ENCODE measurements at places on chromosomes 2 and 18.

DNA sequence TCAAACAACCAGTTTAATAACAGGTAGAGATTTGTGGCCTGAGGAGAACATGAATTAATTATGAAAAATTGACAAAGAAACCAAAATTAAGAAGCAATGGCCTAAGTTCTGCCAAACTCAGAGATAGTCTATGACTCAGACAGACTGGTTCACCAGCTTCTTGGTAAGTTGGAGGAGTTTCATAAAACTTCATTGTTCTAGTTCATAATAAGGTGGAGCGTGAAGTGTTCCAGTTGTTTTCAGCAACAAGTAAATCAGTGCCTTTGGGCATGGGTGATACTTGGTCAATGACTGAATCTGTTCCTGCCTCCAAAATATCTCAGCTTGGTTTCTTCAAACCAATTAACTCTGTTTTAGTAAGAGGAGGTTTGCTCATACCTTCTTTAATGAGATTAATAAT lies 40.0 kb downstream of the SLC40A1 start:
- DNase-seq = no peak

- DNase-seq = no peak
Observed at GRCh38 chr18:57845605-57846074, 42.5 kb upstream of the ATP8B1 start.

- no peak for DNase-seq
Observed at GRCh38 chr2:196590286-196590685, 49.2 kb upstream of the CCDC150 start.

- DNase-seq = no peak
Observed at GRCh38 chr2:26732446-26732845, 31.6 kb upstream of the SLC35F6 start.

DNA sequence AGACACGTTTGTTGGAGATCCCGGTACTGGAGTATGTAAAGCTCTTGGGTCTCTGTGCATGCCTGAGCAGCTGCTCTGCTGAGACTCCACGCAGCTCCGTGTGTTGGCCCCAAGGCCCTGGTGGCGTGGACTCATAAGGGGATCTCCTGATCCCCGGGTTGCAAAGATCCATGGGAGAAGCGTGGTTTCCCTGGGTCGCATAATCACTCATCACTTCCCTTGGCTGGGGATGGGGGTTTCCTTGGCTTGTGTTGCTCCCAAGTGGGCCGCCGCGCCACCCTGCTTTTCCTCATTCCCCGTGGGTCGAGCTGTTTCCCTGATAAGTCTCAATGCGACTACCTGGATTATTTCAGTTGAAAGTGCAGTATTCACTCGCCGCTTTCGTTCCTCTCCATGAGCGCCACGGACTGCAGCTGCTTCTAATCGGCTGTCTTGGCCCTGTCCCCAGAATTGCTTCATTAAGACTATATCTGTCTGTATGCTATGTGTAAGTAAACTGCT lies 76.0 kb downstream of the EPC2 start:
- DNase-seq = peak; percentile 25

GRCh38 chr2:198279026-198279425 lies 474.6 kb downstream of the PLCL1 start:
- no peak for DNase-seq

GRCh38 chr18:2655954-2656236 lies 369 bp downstream of the SMCHD1 start:
- DNase-seq = no peak

GRCh38 chr2:8081130-8081529 lies 600.7 kb upstream of the ID2 start:
- DNase-seq = no peak

DNA sequence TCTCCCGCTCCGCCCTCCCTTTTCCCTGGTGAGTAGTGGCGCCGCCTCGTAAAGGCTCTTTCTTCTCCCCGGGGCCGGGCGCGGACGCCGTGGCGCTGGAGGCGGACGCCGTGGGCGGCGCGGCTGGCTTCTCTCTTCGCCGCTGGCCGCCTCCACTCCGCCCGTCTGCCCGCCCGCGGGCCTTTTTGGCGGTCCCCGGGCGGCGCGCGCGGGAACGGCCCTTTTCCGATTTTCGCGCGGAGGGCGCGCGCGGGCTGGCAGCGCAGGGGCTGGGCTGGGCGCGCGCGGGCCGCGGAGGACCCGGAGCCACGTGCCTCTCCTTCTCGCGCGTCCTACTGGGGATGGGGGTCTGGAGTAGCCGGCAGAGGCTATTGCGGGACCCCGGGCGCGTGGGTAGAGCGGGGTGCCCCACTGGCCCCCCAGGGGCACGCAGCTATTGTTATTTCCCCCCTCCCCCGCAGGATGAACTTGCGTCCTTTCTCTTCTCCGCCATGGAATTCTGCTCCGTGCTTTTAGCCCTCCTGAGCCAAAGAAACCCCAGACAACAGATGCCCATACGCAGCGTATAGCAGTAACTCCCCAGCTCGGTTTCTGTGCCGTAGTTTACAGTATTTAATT lies 472 bp downstream of the SLC20A1 start:
- no peak for DNase-seq

DNA sequence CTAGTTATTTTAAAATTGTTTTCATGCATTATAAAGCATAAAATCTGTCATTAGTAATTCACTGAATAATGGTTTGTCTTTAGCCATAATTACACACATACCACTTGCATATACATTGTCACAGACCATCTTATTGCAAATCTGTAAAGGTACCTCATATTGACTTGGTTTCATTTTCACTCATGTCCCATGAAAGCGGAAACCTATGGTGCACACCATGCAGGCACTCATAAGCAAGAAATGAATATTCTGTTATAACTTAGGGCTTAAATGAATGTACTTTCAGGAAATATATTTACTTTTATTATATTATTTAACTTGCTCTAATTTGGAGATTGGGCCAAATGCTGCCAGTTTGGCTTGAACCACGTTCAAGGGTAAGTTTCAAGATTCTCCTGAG lies 29.2 kb upstream of the STK17B start:
- no peak for DNase-seq

- no peak for DNase-seq
Observed at GRCh38 chr2:46388881-46389280, 90.5 kb upstream of the TMEM247 start.

DNA sequence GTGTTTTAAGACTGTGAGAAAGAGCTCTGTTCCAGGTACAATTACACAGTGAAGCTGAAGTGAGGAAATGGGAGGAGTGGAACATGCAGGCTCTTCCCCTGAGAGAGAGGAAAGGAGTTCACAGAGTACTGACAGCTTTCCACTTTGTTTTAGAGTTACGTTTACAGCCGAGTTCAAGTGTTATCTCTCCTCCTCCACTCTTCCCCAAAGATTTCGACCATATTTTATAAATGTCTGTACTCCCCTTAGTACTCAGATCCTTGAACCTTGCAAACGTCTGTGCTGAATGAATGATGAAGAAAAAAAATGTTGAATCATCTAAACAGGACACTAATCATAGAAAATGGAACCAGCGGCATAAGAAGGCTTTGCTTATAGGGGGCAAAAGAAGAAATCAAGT lies 121.6 kb downstream of the THADA start:
- no peak for DNase-seq

GRCh38 chr2:105237045-105237765 lies 4.3 kb upstream of the GPR45 start:
- no peak for DNase-seq

- no peak for DNase-seq
Observed at GRCh38 chr2:181178130-181178529, 197.7 kb downstream of the UBE2E3 start.

DNA sequence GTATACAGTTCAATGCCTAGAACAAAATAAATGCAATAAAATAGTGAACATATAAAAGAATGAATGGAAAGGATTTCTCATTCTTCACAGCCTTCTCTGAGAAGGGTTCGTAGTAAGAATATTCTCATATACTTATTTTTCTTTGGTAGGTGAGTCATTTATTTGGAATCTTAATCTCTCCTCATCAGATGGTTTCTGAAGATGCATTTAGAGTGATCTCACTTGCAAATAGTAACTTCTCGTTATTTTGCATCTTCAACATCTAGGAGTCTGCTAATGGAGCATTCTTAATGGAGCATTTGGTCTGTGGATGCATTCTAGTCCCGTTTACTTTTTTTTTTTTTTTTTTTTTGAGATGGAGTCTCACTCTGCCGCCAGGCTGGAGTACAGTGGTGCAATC lies 3.9 kb downstream of the UBXN4 start:
- DNase-seq = no peak

- no peak for DNase-seq
Observed at GRCh38 chr2:200396781-200397242, 90.3 kb downstream of the SPATS2L start.

DNA sequence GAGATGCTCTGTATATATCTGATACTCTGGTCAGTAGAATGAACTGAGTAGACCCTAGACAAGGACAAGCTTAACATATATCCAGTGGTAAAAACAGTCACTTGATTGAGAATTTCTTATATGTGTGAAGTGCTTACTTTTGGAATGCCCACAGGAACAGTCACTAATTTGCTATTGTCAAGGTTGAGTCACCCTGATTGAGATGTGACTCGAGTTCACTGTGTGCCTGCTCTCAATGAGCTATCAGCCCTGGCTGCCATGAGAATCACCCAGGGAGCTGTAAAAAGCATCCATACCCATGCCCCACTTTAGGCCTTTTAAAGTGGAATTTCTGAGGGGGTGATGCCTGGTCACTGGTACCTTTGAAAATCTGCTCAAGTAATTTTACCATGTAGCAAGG lies 283.7 kb downstream of the SUCLG1 start:
- DNase-seq = no peak

GRCh38 chr18:49301608-49302007 lies 158.8 kb downstream of the DYM start:
- no peak for DNase-seq

DNA sequence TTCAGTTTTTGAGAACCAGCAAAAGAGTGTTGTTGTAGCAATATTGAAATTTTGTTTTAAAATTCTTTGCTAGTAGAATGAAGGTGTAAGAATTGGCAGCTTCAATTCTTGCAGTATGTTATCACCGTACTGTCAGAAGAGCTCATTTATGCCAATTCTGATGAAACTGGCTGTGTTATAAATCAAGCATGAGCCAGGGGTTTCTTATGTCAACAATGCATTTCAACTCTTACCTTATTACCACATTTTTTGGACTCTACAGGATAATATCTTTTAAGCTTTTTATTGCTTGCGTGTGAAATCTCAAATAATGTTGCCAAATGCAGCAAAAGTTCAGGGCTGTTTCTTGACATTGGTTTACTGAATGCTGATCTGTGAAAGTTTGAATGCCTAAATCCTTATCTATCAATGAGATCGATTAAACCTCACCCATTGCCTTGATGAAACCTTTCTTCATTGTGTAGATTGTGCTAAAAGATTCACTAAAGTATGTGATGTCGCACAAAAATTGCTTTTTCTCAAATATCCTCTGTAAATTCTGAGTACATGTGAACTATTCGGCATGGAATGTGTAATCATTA lies 1389.3 kb upstream of the ZEB2 start:
- peak; percentile 27 for DNase-seq

- DNase-seq = no peak
Observed at GRCh38 chr18:42025491-42025890, 70.5 kb downstream of the PIK3C3 start.

DNA sequence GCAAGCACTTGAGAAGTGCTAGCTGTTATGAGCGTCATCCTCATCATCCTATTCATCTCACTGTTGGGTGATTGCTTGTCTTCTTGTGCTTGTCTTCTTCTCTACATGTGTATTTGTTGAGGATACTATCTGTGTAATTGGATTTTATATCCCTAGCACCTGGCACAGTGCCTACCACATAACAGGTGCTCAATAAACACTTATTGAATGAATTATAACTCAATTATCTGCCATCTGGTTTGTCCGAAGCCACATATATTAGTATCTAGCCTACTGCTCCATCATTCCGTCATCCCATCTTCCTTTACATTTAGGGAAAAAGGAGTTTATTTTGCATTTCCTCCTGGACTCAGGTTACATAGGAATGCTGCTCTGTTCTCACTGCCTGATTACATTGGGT lies 330.4 kb upstream of the ETAA1 start:
- no peak for DNase-seq

GRCh38 chr2:148162871-148163270 lies 142.0 kb downstream of the MBD5 start:
- DNase-seq = no peak

DNA sequence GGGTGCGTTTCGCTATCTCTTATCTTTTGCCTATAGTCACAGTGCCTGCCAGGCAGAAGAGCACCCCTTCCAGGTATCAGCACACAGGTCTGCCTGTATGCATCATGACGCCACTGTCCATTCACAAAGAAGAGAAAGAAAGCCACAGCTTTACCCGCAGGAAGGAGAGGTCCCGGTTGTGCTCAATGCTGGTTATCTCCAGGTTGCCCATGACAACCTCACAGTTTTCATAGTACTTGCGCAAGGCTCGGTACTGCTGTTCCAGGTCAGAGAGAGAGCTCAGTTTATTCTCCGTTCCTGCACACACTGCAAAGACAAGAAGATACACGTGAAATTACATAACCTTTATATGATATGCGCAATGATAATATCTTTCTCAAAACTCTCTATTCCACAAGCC lies 414.0 kb downstream of the ERBB4 start:
- no peak for DNase-seq

DNA sequence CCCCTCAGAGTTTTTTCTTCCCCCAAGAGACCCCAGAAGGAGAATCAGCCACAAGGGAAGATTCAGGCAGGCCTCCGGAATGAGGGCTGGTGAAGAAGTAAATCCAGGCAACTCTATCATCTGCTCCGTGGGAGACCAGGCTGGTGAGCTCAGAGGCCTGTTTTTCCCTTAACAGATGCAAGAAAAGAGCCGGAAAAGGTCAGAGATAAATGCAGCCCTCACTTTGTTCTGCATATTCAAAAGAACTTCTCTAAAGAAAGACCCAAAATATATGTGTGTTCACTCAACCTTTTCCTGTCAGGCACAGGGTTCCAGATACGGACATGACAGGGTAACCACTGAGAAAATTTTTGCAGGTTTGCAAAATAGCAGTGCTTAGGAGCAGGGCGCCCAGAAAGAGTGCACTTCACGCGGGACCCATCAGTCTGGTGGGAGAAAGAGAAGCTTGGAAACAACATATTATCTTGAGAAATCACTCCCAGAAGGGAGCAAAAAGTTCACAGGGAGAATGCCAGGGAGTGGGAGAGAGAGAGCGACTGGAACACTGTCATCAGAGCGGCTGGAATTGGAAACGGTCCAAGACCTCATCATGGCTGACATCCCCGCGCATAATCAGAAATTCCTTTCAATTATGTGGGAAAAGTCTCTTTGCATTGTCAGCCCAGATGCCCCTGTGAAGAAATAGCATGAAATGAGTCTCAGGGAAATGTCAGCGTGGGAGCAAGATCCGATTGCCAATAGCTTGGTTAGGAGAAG lies 244.8 kb upstream of the SLC14A2 start:
- no peak for DNase-seq

DNA sequence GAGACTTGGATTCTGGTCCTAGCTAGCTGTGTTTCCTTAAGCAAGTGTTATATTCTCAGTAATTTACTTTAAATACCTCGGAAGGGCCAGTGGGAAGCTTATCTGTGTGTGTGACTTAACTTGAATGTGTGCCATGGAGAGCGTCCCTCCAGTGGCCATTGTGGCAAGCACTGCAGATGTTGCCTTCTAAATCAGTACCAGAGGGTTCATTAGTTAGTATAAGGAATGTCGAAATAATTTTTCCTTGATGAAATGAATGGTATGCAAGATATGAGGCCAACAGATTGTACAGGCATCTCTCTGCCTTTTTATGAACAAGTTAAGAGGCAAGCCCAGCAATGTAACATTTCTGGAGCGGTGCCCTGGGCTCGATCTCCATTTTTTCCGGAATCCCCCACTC lies 52.0 kb downstream of the FBXO36 start:
- DNase-seq = peak; percentile 21

Measured in skeletal muscle cell (primary cell).